ENCODE measurements at places on chromosomes 16 and 17.
A peak's percentile ranks its signal among the peaks of the same experiment; 100 is the strongest.

DNA sequence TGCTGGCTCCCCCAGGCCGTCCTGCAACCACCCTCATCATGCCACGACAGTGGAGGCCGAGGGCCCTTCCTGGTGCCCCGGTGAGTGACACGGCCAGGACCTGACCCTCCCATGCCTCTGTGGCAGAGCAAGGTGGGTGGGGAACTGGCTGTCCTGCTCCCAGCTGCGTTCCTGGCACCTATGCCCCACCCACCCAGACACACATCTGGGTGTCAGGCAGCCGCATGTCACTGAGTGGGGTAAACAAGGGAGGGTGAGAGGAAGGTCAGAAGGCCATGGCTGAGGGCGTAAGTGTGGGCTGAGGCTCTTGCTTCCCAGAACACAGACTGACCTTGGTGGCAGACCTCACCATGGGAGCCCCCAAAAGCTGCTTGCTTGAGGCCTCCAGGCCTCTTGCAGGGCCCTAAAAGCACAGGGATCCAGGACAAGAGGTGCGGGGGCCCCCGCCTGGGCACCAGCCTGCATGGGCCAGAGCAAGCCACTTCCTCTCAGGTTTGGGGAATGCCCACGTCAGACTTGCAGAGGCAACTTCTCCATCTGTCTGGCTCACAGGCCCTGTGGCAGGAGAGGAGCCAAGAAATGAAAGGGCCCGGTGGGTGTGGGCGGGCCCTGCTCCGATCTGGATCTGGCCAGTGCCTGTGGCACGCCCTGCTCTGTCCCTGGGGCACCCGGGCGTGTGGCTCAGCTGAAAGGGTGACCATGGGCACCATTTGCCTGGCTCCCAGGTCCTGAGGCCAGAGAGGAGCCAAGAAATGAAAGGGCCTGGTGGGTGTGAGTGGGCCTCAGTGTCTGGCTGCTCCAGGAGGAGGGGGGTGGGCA, 3.9 kb upstream of the CCDC57 start:
- DNase-seq = peak; percentile 86
- H3K27me3 ChIP-seq = peaks cover 11% of the 10 kb centered on the region

DNA sequence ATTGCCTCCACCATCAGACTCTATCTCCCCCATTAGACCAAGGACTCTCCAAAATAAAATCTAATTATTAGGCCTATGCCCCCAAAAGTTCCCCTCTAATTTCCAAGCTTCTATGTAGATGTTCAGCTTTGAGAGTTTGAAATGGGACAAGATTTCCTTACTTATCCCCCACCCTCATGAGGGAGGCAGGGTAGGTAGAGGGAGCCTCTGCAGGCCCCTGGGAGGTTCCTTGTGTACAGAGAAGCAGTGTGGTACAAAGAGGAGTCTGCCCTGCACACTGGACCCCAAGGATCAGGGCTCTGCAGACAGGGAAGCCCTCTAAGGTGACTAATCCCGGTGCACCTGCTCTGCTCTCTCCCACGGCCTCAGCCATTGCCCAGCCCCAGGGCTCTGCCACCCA, 2.5 kb downstream of the KRT17 start:
- DNase-seq = no peak
- H3K36me3 ChIP-seq = no peaks in the 10 kb centered on the region
- no peak overlapping the region for H3K4me3 ChIP-seq
- no peak overlapping the region for H3K27ac ChIP-seq
- H3K4me1 ChIP-seq = peaks cover 18% of the 10 kb centered on the region
- peaks cover 31% of the 10 kb centered on the region for H3K27me3 ChIP-seq

DNA sequence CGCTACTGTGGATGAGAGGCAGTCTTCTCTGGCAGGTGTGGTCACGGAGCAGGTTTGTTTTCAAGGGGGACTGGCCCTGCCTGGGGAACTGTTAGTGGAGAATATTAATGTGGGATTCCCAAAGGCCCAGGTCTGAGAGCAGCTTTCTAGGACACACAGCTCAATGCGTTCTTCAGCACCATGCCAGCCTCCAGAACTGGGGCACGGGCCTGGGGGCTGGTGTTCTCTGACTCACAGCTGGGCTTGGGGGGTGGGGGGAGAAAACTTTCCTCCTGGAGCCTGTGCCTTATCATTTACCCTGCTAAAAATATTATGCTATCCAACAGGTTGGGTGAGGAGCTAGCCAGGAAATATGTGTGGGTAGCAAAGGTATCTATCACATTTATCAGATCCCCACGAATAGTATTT, 13.5 kb upstream of the LHX1 start:
- no peak for DNase-seq
- H3K4me1 ChIP-seq = peaks cover 18% of the 10 kb centered on the region
- no peak overlapping the region for H3K4me3 ChIP-seq
- H3K27me3 ChIP-seq = peaks cover 48% of the 10 kb centered on the region
- no peak overlapping the region for H3K27ac ChIP-seq

DNA sequence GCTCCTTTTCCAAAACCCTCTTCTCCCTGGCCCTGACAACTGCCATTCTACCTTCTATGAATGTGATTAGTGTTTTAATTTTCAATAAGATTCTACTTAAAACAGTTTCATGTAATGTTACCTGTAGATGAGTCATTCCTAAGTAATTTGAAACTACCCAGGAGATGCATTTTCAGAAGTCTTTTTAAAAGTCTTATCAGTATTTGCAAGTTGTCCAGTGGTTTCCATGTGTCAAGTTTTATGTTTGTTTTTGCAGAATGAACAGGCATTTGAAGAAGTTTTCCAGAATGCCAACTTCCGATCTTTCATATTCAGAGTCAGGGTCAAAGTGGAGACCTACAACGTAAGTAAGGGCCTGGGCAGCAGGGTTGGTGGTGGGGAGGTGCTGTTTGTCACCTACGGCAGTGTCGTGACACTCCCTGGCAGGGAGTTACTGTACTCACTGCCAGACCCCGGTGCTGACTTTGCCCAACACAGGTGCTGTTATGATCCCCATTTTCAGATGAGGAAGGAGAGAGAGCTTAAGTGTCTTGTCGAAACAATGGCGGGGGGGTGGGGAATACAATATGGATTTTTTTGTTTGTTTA, 65.0 kb downstream of the RPA1 start:
- no peak overlapping the region for H3K4me3 ChIP-seq
- no peak overlapping the region for H3K27ac ChIP-seq
- DNase-seq = no peak
- H3K36me3 ChIP-seq = peaks cover 27% of the 10 kb centered on the region
- peaks cover 2% of the 10 kb centered on the region for H3K27me3 ChIP-seq
- H3K4me1 ChIP-seq = no peaks in the 10 kb centered on the region

GRCh38 chr17:29929006-29929532, 959 bp downstream of the SSH2 start:
- no peaks in the 10 kb centered on the region for H3K27me3 ChIP-seq
- no peak overlapping the region for H3K4me3 ChIP-seq
- DNase-seq = peak; percentile 38
- no peak overlapping the region for H3K27ac ChIP-seq
- H3K36me3 ChIP-seq = peaks cover 5% of the 10 kb centered on the region
- peaks cover 33% of the 10 kb centered on the region for H3K4me1 ChIP-seq

- no peak for DNase-seq
- H3K4me1 ChIP-seq = no peaks in the 10 kb centered on the region
- H3K4me3 ChIP-seq = no peak overlapping the region
- peaks cover 10% of the 10 kb centered on the region for H3K36me3 ChIP-seq
- no peak overlapping the region for H3K27ac ChIP-seq
- no peaks in the 10 kb centered on the region for H3K27me3 ChIP-seq
Observed at GRCh38 chr17:73735245-73735644, 91.0 kb upstream of the SDK2 start.

- no peak for DNase-seq
- no peak overlapping the region for H3K4me3 ChIP-seq
- no peak overlapping the region for H3K27ac ChIP-seq
- H3K27me3 ChIP-seq = peaks cover 1% of the 10 kb centered on the region
- no peaks in the 10 kb centered on the region for H3K4me1 ChIP-seq
Observed at GRCh38 chr17:75489511-75489955, 25.8 kb downstream of the CASKIN2 start.

All from HFFc6 (cell line).